Brain pericyte (primary cell): ENCODE measurements at places on chromosomes 12 and 14.

- DNase-seq: no peak
Observed at GRCh38 chr14:67574156-67574555, 25.9 kb downstream of the PIGH start.

DNA sequence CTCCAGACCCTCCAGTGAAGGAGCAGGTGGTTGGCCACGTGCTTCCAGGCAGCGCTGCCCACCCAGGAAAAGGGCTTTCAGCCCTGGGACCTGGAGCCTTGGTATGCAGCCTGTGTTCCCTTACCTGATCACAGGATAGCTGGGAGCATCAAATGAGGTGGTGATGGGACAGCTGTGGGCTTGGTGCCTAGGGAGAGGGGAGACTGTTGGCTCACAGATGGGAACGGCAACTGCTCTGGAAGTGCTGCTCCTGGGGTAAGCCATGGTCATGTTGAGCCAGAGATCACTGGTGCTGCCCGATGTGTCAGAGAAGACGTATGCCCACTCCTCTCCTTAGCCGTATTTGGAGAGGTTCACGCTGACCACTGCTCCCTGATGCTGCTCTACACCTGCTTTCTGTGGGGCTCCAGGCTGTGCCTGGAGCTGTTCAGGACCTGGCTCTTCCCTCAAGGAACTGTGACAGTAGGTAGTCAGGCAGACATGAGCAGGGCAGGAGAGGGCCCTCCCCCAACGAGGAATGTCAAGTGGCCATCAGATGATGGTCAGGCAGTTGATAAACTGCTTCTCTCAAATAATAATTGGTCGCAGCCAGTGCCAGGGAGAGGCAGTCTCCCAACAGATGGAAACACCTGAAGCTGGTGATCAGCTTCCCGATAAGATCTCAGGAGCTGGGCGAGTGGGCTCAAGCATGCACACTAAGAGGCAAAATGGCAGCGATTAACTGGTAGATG lies 2.8 kb upstream of the CYP46A1 start:
- no peak for DNase-seq

DNA sequence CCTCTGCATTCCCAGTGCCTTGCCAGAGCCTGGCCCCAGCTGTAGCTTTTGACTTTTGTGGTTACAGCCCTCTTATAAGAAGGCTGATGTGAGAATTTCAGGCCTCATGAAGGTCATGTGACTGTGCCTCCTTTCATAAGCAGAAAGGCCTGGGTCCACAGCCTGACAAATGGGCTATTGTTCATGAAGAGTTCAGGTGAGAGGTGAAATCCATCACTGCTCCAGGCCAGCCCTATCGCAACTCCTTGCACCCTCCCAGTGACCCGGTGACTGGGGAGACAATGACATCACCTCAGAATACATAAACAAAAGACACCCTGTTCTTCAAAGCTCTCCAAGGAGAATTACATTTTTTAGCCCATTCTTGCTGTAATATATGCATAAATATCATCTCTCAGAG lies 321.5 kb downstream of the PCNX1 start:
- no peak for DNase-seq

DNA sequence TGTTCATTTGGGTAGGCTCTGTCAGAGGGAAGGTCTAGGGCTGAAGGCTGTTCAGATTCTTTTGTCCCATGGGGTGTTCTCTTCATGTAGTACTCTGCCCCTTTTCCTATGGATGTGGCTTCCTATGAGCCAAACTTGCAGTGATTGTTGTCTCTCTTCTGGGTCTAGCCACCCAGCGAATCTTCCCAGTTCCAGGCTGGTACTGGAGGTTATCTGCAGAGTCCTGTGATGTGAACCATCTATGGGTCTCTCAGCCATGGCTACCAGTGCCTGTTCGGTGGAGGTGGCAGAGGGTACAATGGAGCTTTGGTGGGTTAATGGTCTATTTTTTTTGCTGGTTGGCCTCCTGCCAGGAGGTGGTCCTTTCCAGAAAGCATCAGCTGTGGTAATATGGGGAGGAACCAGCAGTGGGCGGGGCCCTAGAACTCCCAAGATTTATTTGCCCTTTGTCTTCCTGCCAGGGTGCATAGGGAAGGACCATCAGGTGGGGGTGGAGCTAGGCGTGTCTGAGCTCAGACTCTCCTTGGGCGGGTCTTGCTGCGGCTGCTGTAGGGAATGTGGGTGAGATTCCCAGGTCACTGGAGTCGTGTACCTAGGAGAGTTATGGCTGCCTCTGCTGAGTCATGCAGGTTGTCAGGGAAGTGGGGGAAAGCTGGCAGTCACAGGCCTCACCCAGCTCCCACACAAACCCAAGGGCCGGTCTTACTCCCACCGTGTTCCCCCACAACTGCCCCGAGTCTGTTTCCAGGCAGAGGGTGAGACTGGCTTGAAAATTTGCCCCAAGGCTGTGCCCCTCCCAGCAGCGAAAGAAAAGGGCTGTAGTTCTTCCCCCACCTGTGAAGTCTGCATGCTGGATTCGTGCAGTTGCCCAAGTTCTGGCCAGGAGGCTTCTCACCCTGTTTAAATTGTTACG lies 17.5 kb downstream of the MTRFR start:
- DNase-seq: no peak

GRCh38 chr12:49549735-49550692 lies 11.2 kb downstream of the KCNH3 start:
- no peak for DNase-seq

DNA sequence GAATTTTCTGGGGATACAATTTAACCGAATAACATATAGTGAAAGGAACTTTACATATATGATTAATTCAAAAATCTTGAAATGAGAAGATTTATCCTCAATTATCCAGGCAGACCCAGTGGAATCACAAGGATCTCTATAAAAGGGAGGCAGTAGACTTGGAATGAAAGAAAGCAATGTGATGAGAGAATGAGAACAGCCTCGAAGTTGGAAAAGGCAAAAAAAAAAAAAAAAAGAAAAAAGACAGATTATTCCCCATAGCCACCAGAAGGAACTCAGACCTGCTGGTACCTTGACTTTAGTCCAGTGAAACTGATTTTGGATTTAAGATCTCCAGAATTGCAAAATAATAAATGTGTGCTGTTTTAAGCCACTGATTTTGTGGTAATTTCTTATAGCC lies 416.3 kb upstream of the OR4E1 start:
- no peak for DNase-seq

DNA sequence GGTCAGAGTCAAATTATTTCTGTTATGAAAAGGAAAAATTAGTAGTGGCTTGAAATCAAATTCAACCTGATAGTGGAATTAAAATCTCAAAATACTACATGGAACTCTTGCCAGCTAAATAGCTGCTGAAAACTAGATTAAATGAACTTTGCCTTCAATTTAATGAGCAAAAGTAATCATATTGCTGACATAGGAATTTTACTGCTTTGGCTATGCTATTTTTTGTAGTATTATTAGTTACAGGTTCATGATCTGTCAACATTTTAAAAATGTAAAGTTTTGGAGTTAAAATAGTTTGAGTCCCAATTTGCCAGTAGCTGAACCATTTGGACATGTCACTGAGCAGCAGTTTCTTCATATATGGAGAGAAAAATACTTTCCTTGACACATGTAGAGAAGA lies 81.4 kb downstream of the RERGL start:
- no peak for DNase-seq

DNA sequence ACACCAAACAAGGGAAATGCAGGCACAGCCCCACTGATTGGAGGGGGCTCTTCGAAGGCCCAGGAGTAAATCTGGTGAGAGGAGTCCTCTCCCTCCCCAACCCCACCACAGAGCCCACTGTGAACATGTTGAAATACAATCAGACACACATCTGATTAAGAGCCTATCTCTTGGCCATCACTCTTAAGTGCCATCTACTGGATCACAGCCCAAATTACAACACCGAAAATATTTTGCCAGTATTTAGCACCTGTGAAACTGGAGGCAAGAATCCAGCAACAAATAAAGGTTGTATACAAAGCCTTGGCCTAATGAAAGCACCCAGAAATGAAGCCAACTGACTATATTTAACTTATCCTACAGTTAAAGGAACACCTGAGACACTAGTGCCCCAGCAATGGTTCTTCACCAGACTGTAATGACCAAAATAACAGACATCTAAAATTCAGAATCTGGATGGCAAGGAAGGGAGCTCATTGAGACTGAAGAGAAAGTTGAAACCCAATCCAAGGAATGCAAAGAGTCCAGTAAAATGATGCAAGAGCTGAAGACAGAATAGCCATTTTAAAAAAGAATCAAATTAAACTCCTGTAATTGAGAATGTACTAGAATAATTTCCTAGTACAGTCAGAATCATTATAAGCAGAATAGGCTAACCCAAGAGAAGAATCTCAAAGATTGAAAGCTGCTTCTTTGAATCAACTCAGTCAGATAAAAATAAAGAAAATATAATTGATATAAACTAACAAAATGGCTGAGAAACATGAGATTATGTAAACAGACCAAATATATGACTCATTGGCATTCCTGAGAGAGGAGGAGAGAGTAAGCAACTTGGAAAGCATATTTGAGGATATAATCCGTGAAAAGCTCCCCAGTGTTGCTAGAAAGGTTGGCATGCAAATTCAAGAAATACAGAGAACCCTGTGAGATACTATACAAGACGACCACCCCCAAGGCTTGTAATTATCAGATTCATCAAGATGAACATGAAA lies 1117.0 kb downstream of the FLRT2 start:
- DNase-seq: no peak
